Dorsolateral prefrontal cortex (tissue), 122 donors: ENCODE measurements at places on chromosomes 5 and 9.

DNA sequence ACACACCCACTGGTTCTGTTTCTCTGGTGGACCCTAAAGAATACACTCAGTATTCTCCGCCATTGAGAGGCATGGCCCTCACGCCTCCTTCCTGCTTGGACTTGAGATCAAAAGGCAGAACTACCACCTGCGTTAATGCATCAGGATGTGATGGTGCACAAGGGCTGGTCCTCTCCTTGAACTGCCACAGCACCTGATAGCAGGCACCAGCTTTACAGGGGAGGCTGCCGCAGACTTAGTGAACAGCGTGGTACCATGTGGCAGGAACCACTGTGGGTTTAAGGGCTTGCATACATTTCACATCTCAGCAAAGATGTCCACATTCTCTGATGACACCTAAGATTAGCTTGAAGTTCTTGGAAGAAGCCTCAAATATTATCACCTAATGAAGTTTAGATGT, 208.7 kb downstream of the GADD45G start:
- no peak for DNase-seq

DNA sequence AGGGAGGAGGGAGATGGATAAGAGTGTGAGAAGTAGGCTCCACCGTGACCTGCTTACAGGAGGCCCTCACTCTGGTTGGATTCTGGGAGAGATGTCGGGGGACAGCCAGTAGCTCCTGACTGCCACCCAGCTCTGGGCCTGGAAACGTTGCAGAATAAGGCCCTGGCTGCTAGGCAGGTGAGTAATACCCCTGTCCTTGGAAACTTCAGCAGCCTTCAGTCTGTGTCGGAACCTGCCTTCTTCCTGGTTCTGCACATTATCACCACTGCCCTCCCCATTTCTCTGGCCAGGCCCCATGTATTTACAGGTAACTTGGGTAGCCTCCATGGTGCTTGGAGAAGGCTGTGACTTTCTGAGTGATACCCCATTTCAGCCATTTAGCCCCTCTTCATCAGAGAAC, 26.8 kb downstream of the FAXDC2 start:
- DNase-seq = no peak

DNA sequence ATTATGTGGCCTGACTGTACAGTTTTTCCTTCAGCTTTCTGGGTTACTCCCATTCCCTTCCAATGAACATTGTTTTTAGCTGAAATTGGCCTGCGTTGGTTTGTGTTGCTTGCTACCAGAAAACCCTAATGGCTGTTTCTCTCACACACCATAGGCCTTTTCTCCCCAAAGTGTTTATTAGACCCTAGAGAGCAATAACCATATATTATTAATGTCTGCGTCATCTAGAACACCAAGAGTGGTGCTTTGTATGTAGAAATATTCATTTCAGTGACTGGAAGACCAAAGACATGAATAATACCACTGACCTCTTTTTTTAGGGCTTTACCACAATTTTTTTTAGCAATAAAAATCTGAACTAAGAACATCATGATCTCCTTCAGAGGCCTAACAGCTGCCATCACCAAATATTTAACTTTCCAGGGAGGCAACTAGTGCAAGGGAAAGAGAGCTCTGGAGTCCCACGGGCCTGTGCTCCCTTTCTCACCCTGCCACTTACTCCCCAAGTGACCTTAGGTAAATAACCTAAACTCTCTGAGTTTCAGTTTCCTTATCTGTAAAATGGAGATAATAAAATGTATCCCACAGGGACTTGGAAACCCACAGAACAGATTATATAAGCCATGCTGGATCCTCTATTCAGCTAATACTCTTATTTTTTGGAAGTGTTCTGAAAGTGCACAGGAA, 201.9 kb upstream of the ISL1 start:
- no peak for DNase-seq

- no peak for DNase-seq
Observed at GRCh38 chr5:172666251-172666650, 25.2 kb downstream of the NEURL1B start.

- no peak for DNase-seq
Observed at GRCh38 chr5:84438456-84438855, 53.8 kb upstream of the EDIL3 start.

DNA sequence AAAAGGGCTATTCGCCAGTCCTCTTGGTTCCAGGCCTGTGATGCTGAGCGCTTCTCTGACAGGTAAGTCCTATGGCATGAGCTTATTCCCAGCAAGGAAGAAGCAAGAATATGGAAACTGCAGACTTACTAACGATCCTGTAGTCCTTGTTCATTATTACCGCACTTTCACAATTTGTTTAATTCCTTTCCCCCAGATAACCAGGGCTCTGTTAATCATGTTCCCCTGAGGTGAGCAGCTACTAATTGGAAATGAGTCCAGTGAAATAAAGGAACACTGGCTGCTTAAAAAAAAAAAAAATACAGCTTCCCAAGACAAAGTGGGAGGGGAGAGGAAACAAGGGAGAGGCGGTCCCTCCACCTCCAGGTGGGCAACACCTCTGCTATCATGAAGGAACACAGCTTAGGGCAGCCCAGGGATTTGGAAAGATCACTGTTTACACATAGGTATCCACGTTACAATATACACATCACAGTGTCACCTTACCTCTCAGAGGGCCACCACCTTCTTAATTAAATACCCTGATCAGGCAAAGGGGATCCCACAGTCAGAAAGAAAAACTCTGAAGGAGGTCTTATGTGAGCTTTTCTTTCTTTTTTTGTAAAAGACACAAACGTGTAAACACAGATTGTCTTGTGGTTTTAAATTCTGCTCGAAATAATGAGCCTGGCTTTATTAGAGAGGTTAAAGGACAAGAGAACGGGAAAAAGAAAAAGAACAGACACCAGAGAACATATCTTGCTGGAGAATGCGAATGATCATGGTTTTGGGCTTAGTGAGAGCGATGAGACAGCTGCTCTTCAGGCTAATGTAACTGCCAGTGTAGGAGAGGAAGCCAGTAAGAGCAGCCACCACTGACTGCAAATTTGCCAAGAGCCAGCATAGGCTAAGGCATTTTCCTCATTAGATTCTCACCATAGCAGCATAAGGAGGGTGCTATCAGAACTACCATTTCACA, 258.6 kb downstream of the CRB2 start:
- no peak for DNase-seq

GRCh38 chr5:145980718-145981117, 44.3 kb downstream of the SH3RF2 start:
- DNase-seq = no peak

DNA sequence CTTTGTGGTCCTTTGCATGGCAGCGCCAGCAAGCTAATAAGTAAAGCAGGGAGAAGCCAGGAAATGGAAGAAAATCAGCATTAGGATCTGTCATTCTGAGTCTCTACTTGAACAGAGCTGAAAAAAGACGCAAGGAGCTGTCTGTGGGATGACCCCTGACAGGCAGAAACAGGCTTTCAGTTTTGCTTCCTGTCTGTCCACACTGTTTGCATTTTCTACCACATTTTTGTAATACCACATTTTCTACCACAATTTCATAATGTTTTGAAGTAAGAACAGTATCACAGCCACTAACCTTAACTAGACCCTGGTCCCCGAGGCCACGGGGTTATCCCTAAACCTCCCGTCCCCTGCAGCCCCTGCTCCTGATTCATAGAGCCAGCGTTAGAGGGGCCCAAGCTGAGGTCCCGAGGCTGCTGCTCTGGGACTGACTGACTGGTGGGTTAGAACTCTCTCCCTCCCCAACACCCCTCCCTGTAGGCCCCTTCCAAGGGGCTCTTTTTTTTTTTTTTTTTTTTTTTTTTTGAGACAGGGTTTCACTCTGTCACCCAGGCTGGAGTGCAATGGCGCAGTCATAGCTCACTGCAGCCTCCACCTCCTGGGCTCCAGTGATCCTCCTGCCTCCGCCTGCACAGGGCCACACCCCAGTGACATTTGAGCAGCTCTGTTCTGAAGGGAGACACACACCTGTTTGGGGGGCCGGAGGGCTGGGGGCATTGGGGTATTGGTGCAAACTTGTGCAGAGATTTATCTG, 4.0 kb upstream of the CLIC3 start:
- DNase-seq = no peak

DNA sequence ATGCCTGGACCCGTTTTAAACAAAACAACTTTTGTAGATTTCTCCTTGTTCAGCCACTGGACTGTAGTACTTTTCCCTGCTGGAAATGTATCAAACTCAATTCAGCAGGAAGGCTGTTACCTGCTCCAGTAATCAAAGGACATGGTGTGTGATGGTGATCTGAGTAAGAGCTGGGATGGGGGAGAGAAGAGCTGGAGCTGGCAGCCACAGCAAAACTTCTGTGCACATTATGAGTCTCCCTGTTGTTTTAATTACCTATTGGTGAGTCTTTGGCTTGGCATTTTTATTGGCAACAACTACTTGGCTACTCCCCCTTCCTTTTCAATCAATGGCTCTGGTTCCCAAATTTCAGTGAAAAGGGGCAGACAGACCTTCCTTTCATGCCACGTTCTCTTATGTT, 9.7 kb downstream of the NREP start:
- DNase-seq = no peak

DNA sequence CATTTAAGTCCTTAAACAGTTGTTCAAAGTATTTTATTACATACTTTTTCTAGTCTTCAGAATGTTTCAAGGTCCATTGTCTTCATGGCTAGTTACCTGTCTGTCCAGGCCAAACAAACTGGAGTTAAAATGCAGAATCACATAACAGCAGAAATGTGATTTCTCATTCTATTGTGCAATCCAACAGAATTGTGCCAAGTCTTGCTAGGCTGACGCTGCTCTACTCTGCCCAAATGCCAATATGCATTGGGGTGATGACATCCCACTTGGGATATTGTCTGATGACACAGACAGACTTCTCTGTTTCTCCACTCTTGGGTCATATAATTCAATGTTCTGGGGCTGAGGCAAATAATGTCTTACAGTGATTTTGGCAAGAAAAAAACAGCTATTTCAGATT, 5.2 kb upstream of the SLC22A5 start:
- no peak for DNase-seq

- no peak for DNase-seq
Observed at GRCh38 chr5:1997640-1998347, 115.1 kb upstream of the IRX4 start.

- DNase-seq = no peak
Observed at GRCh38 chr9:127030814-127031740, 91.4 kb downstream of the ANGPTL2 start.

DNA sequence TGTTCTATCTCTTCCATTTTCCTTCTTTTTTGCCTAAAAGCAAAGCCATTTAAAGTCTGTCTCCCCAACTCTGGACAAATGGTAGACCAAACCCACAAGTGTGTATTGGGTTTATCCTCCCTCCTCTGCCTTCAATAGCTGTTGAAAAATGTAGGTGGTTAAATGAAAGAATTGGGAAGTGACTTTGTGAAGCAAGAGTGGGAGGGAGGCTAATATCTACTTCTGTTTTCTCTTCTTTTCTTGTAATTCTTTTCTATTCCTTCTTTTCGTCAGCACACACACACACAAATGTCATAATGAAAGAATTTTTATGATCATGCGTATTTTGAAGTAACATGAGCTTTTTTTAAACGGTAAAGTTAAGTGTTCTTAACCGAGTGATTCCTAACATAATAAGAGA, 3.8 kb downstream of the CCDC152 start:
- no peak for DNase-seq

GRCh38 chr9:102779356-102779755, 215.8 kb upstream of the CYLC2 start:
- DNase-seq = no peak

DNA sequence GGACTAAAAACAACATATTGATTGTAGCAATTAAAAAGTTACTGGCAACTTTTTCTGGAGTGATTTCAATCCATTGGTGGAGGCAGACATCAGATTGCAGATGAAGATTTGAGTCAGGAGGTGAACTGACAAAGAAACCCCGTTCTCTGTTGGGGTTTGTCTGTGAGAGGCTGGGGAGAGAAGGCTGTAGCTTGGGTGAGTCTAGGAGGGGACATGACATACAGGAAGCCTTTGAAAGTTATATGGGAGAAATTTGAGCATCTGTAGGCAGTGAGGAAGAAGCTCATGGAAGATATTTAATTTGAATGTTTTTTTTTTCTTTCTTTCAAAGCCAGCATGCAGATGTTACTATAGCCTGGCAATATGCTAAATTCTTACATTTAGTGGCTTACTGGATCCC, 26.0 kb downstream of the KDM4C start:
- DNase-seq = no peak

- no peak for DNase-seq
Observed at GRCh38 chr5:172768573-172769341, 2.2 kb downstream of the DUSP1 start.

DNA sequence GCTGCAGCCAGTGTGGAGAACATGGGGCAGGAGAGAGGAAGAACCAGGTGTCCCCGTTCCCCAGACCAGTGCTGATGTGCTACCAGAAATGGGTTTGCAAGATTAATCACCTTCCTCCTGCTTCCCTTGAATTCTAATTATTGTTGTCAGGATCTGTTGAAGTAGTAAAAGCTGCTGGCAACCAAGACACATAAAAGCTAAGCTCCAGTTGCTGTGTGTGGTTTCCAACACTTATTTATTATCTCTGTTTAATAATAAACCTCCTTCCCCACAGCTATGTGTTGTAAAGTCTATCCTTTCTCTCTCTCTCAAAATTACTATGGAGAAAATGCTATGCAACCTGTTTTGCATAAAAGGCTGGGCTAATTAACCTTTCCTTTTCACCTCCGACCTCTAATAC, 2.3 kb upstream of the RETREG1 start:
- no peak for DNase-seq

DNA sequence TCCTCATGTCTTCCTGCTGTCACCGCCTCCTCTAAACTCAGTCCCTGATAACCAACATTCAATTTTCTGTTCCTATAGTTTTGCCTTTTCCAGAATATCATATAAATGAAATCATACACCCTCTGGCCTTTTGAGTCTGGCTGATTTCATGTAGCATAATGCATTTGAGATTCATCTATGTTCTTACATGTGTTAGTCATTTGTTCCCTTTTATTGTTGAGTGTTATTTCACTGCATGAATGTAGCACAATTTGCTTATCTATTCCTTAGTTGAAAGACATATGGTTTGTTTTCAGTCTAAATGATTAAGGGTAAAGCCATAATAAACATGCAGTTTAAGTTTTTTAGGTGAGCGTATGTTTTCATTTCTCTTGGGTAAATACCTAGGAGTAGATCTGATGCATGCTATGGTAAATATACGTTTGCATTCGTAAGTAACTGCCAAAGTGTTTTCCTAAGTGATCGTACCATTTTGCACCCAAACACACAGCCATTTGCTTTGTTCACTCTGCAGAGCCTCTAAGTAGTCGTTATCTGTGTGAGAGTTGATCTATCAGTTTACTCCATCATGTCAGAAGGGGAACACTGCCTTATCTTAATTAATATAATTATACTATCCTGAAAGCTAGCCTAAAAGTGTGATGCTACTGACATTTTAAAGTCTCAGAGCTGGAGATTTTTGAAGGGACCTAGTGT, 460.8 kb downstream of the DMAC1 start:
- no peak for DNase-seq

DNA sequence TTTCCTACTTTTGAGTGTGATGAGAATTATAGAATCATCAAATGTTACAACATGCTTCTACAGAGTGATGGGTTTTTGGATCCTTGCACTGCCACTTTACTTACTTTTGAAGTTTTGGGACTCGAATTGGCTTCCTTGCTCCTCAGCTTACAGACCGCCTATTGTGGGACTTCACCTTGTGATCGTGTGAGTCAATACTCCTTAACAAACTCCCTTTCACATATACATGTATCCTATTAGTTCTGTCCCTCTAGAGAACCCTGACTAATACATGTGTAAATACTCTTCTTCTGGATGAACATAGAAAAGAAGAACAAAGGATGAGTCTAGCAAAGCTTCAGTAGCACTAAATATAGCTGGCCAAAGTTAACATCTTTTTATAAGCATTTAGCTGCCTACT, 98.7 kb upstream of the PDE4D start:
- DNase-seq = no peak

- DNase-seq = no peak
Observed at GRCh38 chr5:93874491-93874890, 133.1 kb upstream of the POU5F2 start.
